ENCODE measurements at places on chromosomes 6 and 20. TPM values are rescaled to one million over a fixed set of nuclear protein-coding genes. Genes with fewer than 3 reads are reported as not detected.
A peak's percentile ranks its signal among the peaks of the same experiment; 100 is the strongest.

- DNase-seq, result no peak
These were observed at the start of gene FUT9 for GRCh38 chr6:96015518-96016333. Gene FUT9, plus strand, starts transcription at chr6:96015974. Its CDS starts 187,182 bp downstream, at chr6:96203156.

DNA sequence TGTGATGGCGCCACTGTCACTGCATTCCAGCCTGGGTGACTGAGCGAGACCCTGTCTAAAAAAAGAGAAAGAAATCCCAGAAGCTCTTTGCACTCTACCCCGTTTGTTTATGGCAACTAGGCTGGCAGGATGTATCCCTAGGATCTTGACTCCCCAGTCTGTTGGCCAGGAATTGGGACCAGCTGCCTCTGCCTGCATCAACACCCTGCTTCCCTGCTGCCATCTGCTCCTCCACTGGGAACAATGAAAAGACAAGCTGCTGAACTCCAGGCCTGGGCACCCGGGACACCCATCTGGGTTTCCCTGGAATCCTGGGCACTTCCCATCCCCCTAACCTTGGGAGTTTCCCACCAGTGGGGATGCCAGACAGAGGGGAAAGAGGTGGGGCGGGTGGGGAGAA lies 64.9 kb downstream of the CPNE5 start:
- DNase-seq, result no peak

Gene SPAG4
- total RNA-seq, result 12.6 TPM

DNA sequence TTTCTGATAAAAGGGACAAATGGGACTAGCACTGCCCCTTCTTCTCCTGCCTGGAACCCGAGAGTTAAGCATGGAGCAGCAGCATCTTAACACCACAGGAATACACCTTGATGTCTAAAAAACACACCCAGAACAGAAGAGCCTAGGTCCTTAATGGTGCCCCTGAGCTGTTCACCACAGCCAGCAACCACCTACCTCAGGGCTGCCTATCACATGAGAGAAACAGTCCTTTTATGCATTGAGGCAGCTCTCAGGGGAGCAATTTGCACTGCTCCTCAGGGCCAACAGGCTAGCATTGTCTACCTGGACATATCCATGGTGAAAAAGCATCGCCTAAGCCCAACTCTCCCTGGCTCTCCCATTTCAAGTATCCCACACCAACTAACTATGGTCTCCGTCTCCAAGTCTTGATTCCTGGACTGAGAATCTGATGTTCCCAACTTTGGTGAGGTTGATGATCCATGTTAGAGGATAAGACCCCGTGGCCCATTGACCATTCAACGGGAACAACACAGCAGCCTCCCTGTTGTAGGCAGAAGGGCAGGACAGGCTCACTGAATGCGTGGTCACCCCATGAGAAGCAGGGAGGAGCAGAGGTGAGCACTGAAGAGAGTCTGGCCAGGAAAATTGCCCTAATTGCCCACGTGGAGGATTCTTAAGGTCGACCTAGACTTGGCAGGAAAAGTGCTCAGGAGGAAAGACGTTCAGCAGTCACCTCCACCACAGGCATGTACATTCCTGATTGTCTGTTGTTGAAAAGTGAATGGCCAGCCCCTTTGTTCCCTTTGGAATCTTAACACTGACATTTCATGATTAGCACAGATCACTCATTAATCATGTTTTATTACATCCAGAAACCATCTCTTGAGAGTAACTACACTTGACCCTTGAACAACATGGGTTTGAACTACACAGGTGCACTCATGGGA lies 4.2 kb upstream of the APMAP start:
- no peak for DNase-seq

DNA sequence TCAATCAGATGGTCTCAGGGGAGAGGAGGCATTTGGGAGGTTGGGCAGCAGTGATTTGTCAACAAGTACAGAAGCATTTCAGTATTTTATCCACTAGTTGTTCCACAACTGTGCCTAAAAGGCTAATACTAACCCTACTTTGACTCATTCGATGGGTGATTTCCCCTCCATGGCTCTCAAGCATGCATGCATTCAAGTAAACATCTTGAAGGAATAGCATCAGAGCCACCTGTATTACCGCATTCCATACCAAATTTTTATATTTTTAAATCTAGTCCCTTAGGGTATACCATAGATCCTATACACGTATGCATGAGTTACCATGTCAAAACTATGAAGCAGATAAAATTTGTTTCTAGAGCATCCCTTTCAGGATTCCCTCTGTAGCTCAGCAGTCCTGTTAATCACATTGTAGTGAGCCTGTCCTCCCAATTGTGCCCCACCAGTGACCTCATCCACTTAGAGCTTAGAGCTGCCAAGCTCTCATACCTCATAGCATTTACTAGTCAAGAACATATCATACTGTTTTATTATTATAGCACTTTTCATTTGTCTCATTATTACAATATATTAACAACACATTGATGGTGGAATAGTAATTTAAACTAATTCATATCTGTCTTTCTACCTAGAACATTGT lies 213.8 kb downstream of the LAMA2 start:
- DNase-seq, result no peak

DNA sequence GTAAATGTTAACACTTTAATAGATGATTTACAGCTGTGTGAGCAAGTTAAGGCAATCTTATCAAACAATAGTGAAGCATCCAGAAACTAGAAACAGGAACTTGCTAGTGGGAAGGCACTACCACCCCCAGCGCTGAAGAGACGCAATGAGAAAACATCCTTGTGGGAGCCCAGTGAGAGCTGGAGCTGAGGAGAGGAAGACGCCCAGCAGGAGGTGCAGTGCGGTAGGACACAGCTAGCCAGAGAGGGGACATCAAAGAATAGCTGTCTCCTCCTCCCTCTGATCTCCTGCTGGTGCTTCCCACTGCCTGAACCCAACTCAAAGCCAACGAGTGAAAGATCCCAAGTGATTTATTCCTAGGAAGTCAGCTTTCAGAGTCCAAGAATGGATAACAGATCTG lies 140.3 kb downstream of the COL12A1 start:
- peak; percentile 54 for DNase-seq
